ENCODE measurements at places on chromosomes 4 and X.

DNA sequence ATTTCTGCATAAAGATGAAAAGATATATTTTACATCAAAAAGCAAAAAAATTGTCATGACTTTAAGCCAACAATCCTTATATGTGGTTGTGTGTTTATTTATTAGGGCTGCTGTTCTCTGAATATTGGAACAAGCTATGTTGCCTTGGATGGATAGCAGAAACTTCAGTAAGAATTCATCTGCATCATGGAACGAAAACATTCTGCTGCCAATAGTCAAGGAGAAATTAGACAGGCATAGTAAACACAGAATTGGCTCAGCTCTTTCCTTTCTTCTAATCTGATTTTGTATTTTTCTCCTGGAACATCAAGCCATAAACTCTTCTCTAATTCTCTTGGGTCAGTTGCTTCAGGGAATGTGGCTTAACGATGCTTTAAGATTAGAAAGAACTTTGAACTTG lies 1257.0 kb downstream of the NLGN4X start:
- no peak for DNase-seq

GRCh38 chr4:41144812-41145211 lies 69.5 kb downstream of the APBB2 start:
- no peak for DNase-seq

- DNase-seq = no peak
These were observed 7.8 kb upstream of the TMEM144 start for GRCh38 chr4:158202481-158202880.

DNA sequence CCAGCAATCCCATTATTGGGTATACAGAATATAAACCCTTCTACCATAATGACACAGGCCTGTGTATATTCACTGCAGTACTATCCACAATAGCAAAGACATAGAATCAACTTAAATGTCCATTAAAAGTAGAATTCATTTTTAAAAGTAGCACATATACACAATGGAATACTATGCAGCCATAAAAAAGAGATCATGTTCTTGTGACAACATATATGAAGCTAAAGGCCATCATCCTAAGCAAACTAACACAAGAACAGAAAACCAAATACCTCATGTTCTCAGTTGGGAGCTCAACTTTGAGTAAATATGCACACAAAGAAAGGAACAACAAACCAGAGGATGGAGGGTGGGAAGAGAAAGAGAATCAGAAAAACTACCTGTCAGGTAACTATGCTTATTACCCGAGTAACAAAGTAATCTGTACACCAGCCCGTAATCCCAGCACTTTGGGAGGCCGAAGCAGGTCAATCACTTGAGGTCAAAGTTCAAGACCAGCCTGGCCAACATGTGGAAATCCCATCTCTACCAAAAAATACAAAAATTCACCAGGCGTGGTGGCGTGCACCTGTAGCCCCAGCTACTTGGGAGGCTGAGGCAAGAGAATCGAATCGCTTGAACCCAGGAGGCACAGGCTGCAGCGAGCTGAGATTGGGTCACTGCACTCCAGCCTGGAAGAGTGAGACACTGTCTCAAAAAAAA lies 22.8 kb downstream of the DHX15 start:
- no peak for DNase-seq

GRCh38 chrX:115591856-115592842 lies 31.2 kb downstream of the PLS3 start:
- DNase-seq = no peak

DNA sequence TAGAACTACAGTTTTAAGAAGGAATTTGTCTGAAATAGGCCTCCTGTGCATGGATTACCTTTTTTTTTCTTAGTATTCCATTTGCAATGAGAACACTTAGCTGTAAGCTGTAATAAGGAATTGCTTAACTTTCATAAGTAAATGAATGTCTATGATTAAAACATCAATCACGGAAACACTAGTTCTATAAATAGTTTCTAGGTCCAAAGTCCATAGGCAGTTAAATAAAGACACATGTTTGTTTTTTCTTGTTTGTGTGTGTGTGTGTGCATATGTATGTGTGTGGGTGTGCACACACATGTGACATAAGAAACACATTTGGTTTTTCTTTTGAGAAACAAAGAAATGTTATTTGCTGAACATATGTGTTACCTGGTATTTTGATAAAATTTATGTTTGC lies 11.2 kb downstream of the GPRIN3 start:
- no peak for DNase-seq

DNA sequence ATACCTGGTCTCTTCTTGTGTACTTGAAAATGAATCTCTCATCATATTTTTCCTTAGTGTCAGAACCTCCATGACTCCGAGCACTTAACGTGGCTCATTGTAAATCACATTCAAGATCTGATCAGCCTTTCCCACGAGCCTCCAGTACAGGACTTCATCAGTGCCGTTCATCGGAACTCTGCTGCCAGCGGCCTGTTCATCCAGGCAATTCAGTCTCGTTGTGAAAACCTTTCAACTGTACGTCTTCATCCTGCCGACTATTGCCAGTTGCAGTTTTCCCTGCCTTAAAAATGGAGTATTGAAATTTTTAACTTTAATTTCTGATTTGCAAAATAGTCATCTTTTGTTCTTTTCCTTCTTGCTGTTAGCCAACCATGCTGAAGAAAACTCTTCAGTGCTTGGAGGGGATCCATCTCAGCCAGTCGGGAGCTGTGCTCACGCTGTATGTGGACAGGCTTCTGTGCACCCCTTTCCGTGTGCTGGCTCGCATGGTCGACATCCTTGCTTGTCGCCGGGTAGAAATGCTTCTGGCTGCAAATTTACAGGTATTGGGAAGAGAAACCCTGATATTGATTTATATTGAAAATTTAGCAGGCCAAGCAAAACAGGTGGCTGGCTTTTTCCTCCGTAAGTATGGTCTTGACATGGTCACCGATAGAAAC lies 42.4 kb upstream of the MSANTD1 start:
- no peak for DNase-seq

DNA sequence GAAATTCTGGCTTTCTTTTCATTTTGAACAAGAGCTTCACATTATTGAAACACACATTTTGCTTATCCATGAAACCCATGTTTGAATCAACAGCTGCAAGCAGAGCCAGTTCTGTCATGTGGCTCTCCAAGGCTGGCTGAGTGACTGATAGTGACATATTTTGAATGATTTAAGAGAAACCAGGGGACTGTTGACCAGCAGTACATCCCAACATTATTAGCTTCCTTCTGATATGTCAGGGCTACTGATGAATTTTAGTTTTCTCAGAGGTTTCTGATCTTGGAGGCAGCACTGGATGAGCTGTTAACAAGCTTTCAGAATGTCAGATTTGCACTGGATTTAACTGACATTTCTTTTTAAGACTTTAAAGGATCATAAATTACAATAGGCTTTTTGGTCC lies 74.6 kb upstream of the GRXCR1 start:
- DNase-seq = no peak

- DNase-seq = no peak
These were observed 31.6 kb upstream of the C1QTNF7 start for GRCh38 chr4:15396157-15396800.

DNA sequence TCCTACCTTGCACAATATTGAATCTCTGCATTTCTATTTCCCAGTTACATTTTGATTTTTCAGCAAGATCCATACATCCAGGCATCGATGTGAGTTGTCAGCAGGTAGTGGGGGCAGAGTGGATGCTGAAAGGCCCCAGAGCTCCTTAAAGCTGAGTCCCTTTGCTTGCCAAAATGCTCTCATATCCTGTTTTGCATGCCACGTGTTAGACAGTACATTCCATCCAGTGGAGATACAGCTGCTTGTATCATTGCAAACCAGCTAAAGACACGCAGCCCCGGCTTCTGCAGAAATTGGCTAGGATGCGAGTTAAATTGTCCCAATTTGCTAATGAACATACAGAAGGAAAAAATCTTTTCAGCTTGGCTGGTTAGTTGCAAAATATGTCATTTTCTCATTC lies 179.6 kb upstream of the MXRA5 start:
- DNase-seq = no peak

DNA sequence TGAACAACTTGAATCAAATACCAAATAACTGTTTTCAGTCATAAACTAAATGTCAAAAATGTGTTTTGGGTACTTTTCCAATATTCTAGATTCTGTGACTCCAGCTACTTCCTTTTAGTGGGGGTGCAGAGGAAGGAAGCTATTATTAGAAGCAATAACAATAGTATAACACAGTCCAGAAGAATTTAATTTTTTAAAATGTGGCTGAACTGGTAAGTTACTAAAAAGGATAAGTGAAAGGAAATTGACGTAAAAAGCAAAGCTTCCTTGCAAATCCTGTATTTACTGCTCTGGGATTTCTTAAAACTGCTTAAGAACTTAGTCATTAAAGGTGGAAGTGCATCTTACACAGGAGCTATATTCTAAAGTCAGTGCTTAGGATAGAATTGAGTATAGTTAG lies 53.2 kb downstream of the MOSPD2 start:
- DNase-seq = no peak
